NCI-H1930 (cell line): ENCODE measurements at places on chromosomes 6 and 20.

GRCh38 chr20:44706301-44707017, 8.7 kb upstream of the CCN5 start:
- no peak for DNase-seq

DNA sequence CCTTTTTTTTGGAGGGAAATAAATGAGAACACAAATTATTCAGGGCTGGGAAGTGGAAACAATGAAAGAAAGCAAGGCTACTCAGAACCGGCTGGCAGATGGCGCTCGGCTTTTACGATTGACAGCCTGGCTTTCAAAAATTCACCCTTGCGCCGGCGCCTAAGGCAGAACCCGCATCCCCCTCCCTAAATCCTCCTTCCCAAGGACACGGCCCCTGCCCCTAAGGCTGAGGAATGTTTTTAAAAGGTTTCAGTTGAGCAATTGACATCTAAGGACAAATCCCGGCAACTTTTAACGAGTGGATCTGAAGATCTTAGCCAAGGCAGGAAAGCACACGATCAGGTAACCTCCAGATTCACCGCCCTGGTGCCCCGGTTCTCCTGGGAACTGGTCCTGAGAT, 16.3 kb downstream of the GNAS start:
- DNase-seq = no peak

DNA sequence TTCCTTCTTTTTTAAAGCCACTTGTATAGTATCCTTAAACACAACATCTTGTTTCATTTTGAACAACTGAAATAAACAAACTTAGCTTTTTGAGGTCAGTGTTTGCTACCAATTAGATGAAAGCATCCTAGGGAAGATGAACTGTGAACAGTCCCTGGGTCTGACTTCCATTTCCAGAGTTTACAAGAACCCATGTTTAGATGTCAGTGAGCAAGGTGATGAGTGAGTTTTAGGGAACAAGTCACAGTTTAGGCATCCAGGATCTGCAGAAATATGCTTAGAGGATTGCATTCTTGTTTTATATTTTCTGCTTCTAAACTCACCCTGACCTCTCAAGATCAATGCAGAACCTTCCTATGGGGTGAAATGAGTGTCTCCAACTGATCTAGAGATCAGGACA, 3.0 kb downstream of the ZC2HC1B start:
- no peak for DNase-seq

DNA sequence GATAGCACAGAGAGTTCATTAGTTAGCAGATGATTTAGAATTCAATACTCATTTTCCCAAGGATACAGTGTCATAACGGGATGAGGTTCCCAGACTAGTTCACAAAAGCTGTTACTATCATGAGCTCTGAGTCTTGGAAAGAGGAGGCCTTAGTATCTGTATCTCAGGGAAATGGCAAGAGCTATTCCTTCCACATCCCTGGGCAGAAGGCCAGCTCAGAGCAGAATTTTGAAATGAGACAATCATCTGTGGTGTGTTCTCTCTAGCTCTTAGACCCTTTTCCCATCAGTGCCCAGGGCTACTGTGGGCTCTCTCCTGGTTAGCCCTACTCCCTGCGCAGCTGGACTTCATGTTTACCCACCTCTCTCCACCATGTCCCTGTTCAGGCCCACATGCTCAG, 64.5 kb downstream of the JAG1 start:
- no peak for DNase-seq

- DNase-seq = no peak
These were observed 49.5 kb upstream of the FBXO30 start for GRCh38 chr6:145863988-145864616.

DNA sequence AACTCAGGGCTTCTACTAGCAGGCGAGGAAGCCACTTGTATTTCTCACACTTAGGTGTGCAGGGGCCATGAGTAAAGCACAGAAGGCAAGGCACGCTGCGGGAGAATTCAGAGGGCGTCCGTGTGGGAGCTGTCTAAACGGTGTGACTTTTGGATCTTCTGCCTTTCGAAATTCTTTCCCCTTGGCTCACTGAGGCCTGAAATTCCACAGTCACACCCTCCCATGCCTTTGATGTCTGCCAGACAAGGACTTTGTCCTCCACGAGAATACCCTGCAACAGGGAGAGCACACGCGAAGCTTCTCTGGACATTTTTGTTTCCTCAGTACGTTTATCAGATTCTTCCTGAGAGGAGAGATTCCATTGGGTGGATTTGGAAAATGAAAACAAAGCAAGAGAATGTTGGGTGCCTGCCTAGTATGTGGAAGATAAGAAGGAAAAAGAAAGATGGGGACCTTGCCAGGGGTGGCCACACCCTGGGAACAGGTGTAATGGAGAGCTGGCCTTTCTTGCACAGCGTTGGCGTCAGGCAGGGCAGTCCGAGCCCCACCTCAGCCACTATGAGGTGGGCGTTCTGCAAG, 235.7 kb downstream of the MYLK4 start:
- DNase-seq = no peak

DNA sequence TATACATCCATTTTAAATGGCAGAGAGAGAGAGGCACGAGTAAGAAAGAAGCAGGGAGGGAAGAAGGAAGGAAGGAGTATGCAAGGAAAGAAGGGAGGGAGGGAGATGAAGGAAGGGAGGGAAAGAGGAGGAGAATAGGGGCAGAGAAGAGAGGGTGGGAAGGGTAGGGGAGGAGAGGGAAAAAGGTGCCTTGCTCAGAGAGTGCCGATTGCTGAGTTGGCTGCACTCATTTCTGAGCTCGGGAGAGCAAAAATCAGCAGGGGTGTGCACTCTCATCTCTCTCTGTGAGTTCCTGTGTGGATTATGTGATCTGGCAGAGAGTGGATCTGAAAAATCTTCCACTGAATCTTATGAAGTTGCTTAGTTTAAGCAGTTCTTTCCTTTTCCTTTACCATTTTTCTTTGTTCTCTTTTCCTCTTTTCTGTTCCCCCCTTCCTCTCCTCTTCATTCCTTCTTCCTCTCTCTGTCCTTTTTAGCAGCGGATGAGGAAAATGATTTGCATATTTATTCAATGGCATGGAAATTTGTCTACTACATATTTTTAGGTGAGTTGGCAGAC, 108.7 kb downstream of the PERP start:
- DNase-seq = no peak

- no peak for DNase-seq
These were observed 22.6 kb upstream of the RIN2 start for GRCh38 chr20:19735446-19735845.

GRCh38 chr6:40640599-40641227, 53.5 kb upstream of the LRFN2 start:
- DNase-seq = no peak

DNA sequence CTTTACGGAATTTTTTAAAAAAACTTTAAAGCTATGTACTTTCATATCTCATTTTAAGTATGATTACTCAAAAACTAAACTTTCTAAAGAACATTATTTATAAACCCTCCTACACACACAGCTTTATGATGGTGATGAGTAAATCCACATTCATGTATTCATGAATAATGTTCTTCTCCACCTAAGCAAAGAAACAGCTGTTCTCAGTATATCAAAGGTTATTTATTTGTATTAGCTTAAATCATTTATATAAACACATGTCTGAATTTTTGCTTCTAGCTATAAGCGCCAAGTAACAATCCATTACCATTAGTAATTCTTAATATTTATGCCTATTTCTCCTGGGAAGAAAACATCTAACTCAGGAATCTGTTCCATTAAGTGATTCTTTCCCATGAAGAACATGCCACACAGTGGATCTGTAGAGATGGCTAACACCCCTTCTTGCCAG, 63.3 kb downstream of the SMLR1 start:
- DNase-seq = no peak

GRCh38 chr6:143570147-143570853, 58.8 kb upstream of the FUCA2 start:
- no peak for DNase-seq
